ENCODE measurements at places on chromosomes 4 and X.

GRCh38 chrX:11759461-11760311 lies 1.6 kb downstream of the MSL3 start:
- peak; percentile 89 for DNase-seq

- DNase-seq, result peak; percentile 38
Observed at GRCh38 chrX:150238632-150239382, 124.3 kb upstream of the MAMLD1 start.

GRCh38 chr4:71377561-71377960 lies 38.7 kb downstream of the SLC4A4 start:
- no peak for DNase-seq

- DNase-seq, result no peak
Observed at GRCh38 chr4:54332542-54332941, 103.4 kb downstream of the PDGFRA start.

DNA sequence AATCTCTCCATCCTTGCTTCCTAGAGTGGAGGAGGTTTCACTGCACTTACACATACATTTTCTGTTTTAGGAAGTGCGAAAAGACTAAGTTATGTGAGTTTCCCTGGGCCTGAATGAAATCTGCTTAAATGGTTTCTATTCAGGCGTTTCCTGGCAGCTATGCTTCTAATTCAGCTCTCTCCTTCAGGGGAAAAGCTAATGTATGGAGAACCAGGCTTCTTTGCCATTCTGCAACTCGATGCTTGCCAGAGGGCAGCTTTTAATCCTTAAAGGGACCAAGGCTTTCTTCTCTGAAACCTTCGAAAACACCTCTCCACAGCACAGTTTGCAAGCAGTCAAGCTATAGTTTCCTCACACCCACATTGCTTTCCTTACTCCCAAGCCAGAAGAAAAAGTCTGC lies 89.5 kb upstream of the ARX start:
- DNase-seq, result no peak

- no peak for DNase-seq
Observed at GRCh38 chr4:26192899-26193869, 127.6 kb upstream of the RBPJ start.

GRCh38 chr4:182937268-182938204 lies 20.4 kb upstream of the DCTD start:
- DNase-seq, result no peak

DNA sequence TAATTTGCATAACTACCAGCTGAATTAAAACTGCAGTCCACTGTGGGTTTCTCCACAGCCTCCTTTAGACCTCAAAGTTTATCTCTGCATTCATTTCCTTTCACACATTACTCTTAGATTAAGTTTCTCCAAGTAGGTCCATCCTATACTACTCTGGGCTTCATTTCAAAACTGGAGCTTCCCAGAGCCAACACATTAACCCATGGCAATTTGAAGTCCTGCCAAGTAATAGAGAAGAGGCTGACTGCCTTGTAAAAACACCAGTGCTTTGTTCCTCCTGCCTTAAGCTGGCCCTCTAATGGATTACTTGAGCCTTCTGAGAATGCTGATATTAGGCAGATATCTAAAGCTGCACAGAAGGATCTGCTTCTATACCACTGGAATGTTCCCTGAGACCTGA lies 997.2 kb upstream of the SLIT2 start:
- no peak for DNase-seq

- no peak for DNase-seq
Observed at GRCh38 chr4:150318527-150318926, 240.3 kb downstream of the DCLK2 start.

DNA sequence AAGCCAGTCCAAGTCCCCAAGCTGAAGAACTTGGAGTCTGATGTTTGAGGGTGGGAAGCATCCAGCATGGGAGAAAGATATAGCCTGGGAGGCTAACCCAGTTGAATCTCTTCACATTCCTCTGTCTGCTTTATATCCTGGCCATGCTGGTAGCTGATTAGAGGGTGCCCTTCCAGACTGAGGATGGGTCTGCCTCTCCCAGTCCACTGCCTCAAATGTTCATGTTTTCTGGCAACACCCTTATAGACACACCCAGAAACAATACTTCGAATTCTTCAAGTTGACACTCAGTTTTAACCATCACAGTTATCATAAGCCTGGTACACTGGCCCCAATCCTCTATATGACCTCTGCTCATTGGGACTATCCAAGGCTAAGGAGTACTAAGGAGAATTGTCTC lies 124.1 kb upstream of the WDR1 start:
- DNase-seq, result no peak

DNA sequence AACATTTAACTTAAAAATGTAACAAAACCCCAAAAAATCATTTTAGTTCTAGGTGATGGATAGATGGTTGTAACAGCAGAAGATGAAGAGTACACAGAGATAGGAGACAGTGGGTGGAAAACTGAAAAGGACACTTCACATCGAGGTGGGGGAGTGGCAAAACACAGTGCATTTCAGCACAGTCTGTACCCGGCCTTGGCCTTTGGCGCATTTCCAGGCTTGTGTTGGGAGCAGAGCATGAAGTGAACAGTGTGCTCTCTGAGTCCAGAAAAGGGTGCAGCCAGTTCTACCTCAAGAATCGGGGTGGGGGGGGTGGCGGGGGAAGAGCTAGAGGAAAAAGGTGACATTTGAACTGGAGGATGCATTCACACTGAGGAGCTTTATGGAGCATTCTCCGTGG lies 4.3 kb downstream of the TSPYL2 start:
- DNase-seq, result no peak

- DNase-seq, result no peak
Observed at GRCh38 chr4:151955721-151956380, 195.0 kb upstream of the GATB start.

DNA sequence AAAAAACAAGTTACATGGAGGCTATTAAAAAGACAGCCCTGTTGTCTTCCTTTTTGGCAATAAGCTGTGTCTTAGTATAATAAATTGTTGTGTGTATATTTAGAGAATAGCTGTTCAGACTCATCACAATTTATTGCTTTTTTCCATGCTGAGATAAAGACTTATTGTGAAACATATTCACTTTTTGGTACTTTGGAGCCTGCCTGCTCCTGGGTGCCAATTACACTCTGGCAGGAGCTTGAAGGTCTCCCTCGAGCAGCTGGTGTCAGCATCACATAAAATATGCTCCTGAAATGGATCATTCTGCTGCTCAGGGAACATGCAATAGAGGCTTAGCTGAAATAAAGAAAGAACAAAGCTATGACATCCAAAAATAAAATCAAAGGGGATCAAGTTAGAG lies 211.6 kb upstream of the DKK2 start:
- no peak for DNase-seq

DNA sequence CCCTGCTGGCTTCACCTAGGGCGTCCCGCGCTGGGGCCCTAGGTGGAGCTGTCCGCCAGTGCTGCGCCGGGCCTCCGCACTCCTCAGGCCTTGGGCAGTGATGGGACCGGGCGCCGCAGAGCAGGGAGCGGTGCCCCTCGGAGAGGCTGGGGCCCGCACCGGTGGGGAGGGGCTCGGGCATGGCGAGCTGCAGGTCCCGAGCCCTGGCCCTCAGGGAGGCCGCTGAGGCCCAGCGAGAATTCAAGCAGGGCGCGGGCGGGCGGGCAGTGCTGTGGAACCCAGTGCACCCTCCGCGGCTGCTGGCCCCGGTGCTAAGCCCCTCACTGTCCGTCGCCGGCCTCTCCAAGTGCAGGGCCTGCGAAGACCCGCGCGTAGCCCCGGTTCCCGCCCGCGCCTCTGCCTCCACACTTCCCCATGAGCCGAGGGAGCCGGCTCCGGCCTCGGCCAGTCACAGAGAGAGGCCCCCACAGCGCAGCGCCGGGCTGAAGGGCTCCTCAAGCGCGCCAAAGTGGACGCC lies 565.1 kb upstream of the NDST4 start:
- no peak for DNase-seq

GRCh38 chrX:43552156-43552555 lies 103.9 kb upstream of the MAOA start:
- no peak for DNase-seq

DNA sequence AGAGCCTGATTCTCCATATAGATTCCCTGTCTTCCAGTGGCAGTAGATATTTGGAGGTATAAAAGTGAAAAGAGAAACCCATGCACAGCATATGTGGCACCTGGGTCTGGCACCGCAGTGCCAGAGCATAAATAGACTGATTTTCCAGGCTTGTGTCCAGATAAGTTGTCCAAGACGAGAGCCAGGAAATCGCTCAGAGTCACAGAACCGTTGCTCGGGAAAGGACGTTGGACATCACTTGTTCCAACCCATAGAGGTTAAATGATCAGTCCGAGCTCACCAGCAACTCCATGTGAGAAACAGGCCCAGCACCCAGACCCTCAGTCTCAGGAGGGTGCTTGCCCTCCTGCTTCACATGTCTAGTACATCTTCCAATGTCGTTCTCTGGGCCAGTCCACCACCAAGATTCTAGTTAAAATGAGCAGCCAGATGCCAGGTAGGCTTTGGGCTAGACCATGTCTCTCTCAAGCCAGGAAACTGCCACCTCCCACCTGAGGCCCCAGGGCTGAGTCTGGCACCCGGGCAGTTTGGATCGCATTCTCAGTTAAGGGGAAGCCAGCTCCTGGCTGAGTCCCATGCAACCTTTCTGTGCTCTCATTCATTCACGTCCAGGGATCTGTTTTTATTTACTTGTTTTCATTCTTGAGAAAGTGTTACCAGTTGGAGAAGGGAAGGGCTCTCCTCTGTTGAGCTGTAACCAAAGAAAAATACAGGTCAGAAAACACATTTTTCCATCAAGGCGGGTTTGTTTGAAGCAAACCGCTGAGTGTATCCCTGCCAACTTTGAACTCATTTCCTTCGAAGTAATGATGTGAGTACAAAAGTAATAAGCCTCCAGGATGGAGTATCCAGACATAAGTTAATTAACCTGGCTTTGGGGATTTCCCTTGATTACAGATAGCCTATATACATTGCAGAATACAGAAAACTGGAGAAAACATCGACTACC lies 91.7 kb downstream of the PHOX2B start:
- DNase-seq, result no peak

DNA sequence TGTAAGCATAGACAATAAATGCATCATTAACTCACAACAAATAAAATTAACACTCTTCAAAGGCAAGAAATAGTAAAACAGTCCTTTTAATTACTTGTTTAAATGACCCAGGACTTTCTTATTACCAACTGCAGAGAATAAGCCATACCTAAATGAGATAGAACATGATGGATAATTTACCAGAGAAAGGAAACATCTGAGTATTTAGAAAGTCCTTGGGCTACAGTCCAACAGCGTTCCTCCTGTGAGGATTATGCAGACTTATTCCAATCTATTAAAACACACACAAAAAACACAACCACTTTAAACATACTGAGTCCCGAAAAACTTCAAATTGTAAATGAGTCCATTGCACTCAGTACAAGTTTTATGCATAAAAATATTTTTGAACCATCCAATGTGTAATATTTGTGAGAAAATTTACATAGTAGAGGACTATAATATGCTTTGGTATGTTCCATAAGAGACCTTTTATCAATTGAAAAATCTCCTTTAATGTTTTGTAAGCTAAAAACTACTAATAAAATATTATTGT lies 129.2 kb downstream of the NR3C2 start:
- no peak for DNase-seq

GRCh38 chr4:1209821-1210220 lies 37.4 kb upstream of the SPON2 start:
- peak; percentile 92 for DNase-seq

Measured in right atrium auricular region (tissue), 2 donors.